ENCODE measurements at places on chromosomes 7 and 10.

- no peak for DNase-seq
Observed at GRCh38 chr10:22365644-22366434, 20.5 kb downstream of the SPAG6 start.

DNA sequence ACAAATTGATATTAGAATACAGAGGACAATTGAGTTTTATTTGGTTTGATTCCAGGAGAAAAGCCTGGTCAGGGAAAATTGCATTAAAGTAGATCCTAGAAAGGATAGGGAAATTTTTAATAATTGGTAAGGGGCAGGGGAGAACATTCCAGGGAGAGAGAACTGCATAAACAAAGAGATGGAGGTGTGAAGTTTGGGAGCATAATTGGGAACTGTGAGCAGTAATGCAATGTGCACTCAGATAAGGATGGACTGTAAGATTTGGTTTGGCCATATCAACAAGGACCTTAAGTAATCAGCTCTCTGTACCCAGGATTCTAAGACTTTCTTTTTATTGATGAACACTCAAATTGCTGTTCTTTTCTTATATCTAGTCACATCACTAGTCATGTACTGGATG lies 41.4 kb downstream of the ZMYND11 start:
- DNase-seq, result no peak

GRCh38 chr10:70589762-70590654 lies 12.5 kb downstream of the PRF1 start:
- no peak for DNase-seq

GRCh38 chr7:147069771-147070170 lies 953.2 kb downstream of the CNTNAP2 start:
- DNase-seq, result no peak

- peak; percentile 72 for DNase-seq
Observed at GRCh38 chr10:117609095-117609795, 66.7 kb downstream of the EMX2 start.

- DNase-seq, result peak; percentile 64
Observed at GRCh38 chr10:45514291-45515270, 140.6 kb downstream of the ALOX5 start.

DNA sequence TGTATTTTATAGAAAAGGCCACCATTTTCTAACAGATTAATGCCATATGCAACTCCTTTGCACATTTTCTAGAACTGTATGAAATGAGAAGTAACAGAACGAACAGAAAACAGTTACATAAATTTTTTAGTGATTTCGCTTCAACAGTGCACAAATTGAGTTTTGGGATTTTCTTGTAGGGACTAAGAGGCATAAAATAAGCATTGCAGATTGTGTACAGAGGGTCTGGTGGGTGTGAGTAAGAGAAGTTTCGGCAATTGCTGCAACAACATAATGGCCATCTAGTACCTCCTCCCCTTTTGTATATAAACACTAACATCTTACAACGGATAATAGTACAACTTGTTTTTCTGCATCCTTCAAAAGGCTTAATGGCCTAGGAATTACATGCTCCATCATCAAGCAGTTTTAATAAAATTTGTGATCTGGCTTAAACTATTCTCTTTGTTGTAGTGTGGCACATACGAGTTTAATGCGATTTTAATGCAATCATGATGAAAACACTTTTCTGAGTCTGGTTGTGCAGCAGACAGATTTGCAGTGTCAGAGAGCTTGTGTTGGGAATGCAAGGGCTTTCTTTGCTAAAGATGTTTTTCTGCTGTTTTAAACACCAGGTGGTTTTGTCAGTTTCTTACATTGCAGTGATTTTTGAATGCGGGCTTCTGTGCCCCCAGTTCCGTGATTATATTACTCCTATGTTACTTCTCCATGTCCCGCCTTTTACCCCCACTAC lies 2.9 kb downstream of the GLCCI1 start:
- no peak for DNase-seq

GRCh38 chr7:64551375-64552142 lies 11.3 kb downstream of the ZNF680 start:
- DNase-seq, result no peak

GRCh38 chr10:19628767-19629560 lies 187.3 kb upstream of the PLXDC2 start:
- DNase-seq, result no peak

GRCh38 chr10:92052088-92052487 lies 128.5 kb downstream of the BTAF1 start:
- no peak for DNase-seq

DNA sequence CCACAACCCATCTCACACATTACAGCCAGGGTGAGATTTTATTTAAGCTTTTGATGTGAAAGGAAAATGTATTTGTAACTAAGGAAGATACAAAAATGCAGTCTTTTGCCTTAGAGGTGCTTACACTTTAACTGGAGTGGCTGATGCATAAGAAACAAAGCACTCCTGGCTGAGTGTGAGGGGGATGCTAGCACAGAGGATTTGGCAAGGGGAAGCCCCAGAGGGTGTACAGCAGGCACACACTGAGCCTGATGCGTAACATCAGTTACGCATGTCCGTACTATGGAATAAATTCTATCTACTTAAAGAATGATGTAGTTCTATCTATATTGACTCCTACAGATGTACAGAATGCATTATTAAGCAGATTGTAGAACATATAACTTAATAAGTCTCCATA lies 17.8 kb downstream of the GIMAP8 start:
- no peak for DNase-seq
